ENCODE measurements at places on chromosomes 2 and 18.

GRCh38 chr2:170928036-170928823 is 823 bp upstream of the GORASP2 start:
- no peak for DNase-seq

GRCh38 chr2:15565994-15566671 is 5.0 kb upstream of the NBAS start:
- DNase-seq: no peak

- DNase-seq: no peak
Measured at GRCh38 chr2:204763974-204764703, 218.9 kb downstream of the PARD3B start.

- DNase-seq: no peak
Measured at GRCh38 chr2:216882876-216883275, 23.0 kb upstream of the TNP1 start.

- no peak for DNase-seq
Measured at GRCh38 chr2:198042189-198042588, 237.8 kb downstream of the PLCL1 start.

DNA sequence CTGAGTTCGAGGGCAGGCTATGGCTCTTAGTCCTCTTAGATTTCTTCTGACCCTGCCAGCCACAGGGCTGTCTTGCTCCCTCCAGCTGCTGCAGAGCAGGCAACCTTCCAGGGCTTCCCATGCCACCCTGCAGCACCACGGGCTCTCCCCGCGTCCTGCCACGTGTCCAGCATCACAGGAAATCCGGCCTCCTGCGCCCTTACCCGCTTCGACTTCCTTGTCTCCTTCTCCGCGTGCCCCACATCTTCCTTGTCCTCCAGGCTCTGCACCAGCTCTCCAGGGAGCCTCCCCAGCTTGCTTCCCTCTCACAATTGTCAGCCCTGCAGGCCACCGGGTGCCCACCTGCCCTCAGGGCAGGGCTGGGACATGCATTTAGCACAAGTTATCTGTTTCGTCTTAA is 253.5 kb downstream of the DCDC2C start:
- no peak for DNase-seq

GRCh38 chr2:140376686-140377085 is 1596.5 kb upstream of the NXPH2 start:
- no peak for DNase-seq

DNA sequence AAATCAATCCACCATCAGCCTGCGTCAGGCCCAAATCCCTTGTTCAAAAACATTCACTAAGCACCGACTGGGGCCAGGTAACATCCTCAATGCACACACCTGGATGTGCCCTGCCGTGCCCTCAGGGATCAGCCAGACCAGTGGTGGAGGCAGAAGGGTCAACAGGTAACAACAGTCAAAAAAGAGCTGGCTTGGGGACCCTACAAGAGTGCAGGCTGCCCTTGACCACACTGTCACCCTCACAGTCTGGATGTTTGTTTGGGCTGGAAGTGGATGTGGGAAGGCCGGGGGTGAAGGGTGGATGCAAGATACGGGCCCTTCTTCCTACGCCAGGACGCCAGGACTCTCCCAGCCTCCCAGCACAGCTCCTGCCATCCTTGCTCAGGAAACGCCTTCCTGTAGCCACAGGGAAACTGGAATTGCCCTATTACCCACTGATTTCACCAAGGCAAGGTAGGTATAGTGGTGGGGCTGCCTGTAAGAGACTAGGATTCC is 2.7 kb downstream of the BIN1 start:
- DNase-seq: no peak

- DNase-seq: no peak
Measured at GRCh38 chr2:63652652-63652985, 63.9 kb downstream of the MDH1 start.

GRCh38 chr2:173394091-173394974 is 39.7 kb downstream of the CDCA7 start:
- no peak for DNase-seq

GRCh38 chr18:63908858-63909257 is 1.1 kb downstream of the SERPINB10 start:
- no peak for DNase-seq

- DNase-seq: no peak
Measured at GRCh38 chr2:57962861-57963260, 83.7 kb upstream of the VRK2 start.

DNA sequence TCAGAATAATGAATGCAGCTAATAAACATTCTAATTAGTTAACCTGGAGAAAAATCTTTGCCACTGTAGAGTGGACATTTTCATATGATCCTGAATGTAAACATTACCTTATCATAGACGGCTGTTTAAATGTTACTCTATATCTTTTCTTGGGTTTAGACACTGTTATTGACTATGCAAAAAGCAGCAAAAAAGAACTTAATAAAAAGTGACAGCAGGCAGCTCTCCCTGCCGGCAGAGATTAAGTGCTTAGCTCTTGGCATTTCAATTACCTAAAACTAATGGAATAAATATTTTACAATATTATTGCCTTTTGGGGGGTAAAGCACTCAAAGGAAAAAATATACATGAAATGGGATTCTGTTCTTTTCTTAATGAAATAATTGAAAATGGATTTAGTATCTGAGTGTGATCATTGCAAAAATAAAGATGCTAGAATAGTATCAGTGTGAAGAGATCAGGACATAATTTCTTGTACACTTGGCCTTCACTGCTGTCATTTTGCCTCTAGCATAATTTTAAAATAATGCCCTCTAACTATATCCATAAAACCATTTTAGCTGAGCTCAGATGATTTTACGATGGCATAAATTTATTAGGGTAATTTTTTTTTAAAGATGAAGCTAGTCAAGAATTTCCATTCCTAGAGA is 203.4 kb upstream of the DPP10 start:
- DNase-seq: no peak

GRCh38 chr2:15363734-15364133 is 197.4 kb downstream of the NBAS start:
- DNase-seq: no peak

GRCh38 chr2:10985901-10986535 is 74.3 kb downstream of the KCNF1 start:
- no peak for DNase-seq

DNA sequence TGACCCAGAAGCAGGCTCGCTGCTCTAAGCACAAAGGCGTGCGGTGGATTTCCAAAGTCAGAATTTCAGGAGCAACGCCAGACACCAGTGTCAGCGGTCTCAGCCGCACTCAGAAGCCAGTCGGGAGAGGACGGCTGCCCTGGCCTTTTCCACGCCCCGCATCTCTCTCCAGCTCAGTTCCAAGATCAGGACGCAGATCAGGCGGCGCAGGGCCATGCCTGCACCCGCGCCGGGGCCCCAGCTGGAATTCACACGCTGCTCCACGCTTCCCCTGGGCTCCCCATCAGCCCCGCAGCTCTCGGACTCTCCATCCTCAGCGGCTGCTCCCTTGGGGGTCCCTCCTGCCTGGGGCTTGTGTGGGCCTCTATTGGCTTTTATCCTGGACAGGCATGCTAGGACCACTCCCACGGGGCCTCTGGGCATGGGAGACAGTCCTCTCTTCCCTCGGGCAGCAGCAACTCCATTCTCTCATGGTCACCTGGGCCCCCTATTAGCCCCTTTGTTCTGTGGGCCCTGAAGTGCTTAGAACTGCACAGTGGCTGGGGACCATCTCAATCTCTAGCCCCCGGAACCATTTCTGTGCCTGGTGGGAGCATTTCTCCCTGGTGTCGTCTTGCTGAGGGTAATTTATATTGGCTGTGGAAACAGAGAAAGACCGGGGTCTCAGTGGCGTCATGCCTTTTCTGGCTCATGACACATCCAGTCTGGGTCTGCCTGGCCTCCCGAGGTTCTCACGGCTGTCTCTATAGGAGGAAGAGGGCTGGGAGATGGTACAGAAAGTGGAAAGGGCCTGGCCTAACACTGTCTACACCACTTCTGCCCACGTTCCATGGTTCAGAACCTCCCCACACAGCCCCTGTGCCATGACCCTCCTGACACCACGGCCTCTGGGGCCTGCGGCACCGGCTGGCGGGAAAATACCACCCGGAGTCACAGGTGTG is 14.9 kb upstream of the TMEM18 start:
- DNase-seq: no peak

DNA sequence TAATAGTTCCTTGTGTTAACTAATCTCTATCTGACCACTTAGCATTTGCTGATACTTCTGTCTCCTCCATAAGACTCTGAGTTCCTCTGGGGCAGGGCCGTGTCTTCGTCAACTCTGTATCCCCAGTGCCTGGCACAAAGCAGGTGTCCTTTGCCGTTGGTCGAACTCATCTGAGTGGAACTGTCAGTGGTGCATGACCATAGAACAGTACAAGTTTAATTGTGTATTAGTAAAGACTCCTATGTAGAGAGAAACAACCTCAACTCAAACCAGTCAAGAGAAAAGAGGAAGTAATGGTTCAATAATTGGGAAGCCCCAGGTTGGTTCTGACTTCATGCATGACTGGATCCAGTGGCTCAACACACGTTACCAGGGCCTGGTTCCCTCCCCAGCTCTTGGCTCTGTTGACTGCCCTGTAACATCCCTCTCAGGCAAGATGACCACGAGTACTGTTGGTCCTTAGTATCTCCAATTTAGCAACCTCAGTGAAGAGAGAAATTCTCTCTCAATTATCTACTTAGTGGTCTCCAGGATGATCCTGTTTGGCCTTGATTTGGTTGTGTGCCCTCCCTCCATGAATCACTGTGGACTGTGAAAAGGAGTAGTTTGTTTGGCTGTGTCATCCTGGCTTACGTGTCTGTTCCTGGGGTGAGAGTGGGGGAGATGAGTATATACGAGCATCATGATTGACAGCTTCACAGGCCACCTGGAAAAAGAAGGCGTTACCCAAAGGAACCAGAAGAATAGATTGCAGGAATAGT is 58.5 kb upstream of the MSH6 start:
- no peak for DNase-seq

- no peak for DNase-seq
Measured at GRCh38 chr18:59892123-59892522, 7.7 kb upstream of the PMAIP1 start.

- no peak for DNase-seq
Measured at GRCh38 chr2:133508546-133509165, 59.6 kb downstream of the NCKAP5 start.

GRCh38 chr2:65654496-65654895 is 222.1 kb upstream of the SPRED2 start:
- no peak for DNase-seq

DNA sequence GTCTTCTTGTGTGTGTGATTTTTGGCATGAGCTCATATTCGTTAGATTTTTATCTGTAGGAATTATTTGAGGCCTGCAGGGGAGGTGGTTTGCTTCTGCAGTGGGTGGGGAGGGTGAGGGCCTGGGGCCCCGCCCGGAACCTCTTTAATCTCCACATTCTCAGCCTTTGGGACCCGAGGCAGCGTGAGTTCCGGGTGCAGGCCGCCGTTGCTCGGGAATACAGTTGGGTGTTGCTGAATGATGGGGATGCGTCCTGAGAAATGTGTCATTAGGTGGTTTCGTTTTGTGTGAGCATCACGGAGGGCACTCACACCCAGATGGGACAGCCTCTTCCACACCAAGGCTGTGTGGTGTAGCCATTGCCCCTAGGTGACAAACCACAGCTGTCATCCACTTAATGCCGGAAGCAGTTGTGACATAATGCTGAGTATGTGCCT is 13.7 kb upstream of the GAL3ST2 start:
- peak; percentile 41 for DNase-seq

GRCh38 chr2:187857826-187858225 is 303.6 kb upstream of the TFPI start:
- DNase-seq: no peak

DNA sequence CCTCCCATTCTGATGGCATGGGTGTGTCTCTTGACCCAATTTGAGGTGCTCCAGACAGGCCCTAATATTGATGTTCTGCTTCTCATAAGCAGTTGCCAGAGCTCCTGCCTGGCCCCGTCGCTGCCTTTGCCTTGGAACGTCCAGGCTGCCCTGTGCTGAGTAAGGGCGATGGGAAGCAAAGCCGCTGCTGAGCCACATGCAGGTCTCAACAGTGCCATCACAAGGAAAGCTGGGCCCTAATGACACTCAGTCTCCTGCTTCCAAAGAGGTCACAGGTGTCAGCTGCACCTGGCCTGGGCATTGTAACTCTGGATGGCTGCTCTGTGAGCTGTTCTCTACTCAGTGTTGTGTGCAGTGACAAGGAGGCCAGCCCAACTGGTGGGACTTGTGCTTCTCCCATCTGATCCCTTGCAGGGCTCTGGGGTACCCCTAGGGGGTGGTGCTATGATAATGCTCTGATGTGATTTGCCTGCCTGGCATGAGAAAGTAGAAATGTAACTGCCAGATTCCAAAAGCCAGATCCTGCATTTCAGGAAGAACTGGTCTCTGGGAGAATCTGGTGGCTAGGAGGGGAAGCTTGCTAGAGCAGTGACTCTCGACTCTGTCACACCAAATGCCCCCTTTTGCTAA is 8.7 kb downstream of the TTC39C start:
- no peak for DNase-seq
